NCI-H1930 (cell line): ENCODE measurements at places on chromosomes 5 and 9.
A peak's percentile ranks its signal among the peaks of the same experiment; 100 is the strongest.

GRCh38 chr9:131954299-131954698 is 125.4 kb downstream of the MED27 start:
- DNase-seq: no peak

- no peak for DNase-seq
Observed at GRCh38 chr5:31486441-31486840, 45.5 kb downstream of the DROSHA start.

DNA sequence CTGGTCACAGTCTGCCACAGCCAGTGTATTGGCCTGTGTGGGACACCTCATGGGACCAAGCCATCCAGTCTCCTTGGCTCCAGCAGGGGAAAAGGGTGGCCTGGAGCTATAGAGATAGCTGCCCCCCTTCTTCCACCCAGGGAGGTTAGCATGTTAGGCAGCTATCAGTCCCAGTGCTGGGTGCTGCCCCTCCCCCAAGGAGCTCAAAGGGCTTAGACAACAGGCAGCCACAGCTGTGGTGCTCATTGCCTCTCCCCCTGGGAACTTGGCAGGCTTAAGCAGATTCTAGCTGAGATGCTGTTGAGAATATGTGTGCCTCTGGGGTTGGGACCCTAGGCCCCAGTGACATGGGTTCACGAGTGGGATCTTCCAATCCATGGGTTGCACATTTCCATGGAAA is 226.0 kb upstream of the PTGER4 start:
- DNase-seq: no peak

DNA sequence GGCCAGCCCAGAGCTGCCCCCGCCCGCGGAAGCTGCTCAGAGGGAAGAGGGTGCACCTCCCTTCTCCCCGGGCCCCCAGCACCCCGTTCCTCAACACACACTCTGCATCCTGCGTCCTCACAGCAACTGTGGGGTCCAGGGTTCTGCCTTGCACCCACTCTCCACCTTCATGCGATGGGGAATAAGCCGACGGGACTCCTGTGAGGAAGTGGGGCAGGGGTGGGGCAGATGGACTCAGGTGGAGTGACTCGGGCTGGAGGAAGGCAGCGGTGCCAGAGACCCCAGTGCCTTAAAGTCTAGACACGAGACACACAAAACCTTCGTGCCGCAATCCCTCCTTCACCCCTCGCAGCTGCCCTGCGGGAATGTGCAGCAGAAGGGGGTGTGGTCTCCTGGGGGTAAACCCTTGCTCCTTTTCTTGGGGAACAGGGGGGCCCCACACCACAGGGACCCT is 8.6 kb downstream of the BRD3 start:
- DNase-seq: no peak

- no peak for DNase-seq
Observed at GRCh38 chr5:160466889-160467554, 45.4 kb downstream of the PTTG1 start.

- no peak for DNase-seq
Observed at GRCh38 chr5:110838961-110839360, 100.2 kb downstream of the SLC25A46 start.

DNA sequence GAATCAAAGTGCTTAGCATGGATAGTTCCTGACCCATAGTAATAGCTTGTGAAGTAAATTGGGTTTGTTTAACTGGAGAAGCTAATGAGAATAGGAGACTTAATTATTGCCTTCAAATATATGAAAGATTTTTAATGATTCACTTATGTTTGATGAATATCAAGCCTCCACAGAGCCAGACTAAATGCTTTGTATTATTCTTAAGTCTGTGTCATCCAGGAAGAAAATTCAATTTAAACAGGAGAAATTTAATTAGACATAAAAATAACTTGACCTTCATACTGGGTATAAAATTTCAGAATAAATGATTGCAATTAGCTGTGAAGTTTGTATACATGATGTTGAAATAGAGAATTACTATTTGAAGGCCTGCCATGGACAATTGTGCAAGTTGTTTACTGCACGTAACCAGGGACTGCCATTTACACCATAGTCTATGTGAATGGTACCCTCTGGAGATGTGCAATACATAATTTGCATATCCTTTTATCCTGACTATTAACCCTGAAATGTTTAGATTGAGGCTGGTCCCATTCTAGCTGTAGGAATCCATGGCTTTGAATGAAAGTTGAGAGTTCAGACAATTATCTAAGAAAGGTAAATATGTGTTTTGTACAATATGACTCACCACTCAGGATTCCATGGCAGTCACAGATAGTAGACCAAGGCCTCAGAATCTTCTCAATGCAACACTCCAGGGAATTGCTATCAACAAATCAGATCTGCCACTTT is 133.5 kb upstream of the IL12B start:
- DNase-seq: no peak

DNA sequence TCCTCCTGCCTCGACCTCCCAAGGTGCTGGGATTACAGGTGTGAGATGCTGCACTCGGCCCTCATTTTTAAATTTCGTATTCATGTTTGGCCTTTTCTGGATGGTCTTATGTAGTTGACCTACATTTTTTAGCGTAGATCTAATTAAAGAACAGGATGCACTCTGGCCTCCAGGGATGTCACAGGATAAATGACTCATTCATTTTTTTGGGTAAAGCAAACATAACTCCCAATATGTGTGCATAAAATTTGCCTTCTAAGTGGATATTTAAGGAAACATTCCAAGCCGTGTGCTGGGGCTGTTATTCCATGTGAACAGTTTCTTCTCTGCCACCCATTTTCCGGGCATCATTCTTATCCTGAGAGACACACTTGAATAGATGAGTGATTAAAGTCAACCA is 501.6 kb downstream of the IRX1 start:
- no peak for DNase-seq

DNA sequence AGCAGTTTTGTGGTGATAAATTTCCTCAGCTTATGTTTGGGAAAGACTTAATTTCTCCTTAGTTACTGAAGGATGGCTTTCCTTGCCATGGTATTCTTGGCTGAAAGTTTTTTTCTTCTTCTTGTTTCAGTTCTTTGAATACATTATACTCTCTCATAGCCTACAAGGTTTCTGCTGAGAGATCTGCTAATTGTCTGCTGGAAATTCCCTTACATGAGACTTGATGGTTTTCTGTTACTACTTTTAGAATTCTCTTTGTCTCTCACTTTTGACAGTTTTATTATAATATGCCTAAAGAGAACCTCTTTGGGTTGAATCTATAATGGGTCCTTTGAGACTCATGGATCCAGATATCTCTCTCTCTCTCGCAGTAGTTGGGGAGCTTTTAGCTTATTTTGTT is 693.6 kb downstream of the PRELID2 start:
- DNase-seq: no peak

GRCh38 chr9:74497748-74498620 is 849 bp downstream of the RORB start:
- DNase-seq: no peak

- peak; percentile 18 for DNase-seq
Observed at GRCh38 chr5:35815089-35815936, 41.4 kb upstream of the IL7R start.

- DNase-seq: no peak
Observed at GRCh38 chr9:33178972-33179697, 12.0 kb upstream of the B4GALT1 start.

- DNase-seq: no peak
Observed at GRCh38 chr5:6401410-6401809, 23.1 kb upstream of the MED10 start.

DNA sequence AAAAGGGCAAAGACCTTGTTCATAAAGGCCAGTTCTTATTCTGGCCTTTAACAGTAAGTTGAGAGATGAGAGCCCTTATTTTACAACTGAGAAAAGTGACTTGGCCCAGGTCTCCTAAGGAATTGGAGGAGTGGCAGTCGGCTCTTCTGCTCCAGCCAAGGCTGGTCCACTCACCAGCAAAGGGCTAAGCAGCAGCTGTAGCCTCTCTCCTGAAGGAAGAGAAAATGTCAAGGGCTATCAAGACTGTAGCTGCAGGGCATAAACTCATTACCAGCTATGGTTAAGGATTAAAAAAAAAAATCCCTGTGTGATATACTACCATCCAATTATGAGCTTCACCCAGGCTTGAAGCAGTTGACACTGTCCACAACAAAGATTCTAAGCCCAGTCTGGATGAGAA is 138.6 kb upstream of the RAD23B start:
- DNase-seq: no peak

DNA sequence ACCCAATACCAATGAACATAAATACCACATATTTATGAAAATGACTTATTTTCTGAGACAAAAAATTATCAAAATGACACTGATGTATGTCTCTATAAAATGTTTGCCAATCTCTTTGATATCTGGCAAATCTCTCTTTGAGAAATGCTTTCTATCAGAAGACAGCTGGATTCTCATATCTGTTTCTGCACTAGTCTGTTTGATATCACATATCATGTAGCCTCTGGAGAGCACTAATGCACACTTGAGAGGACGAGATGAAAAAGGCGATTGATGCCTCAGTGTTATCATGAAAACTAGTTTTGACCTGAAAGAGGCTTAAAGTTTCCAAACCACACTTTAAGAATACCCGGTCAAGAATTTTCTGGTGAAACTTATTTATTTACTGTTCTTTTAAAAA is 29.1 kb upstream of the ANKRD55 start:
- DNase-seq: no peak

- DNase-seq: no peak
Observed at GRCh38 chr9:104258296-104259011, 164.3 kb downstream of the SMC2 start.
